Dorsolateral prefrontal cortex (tissue), 122 donors: ENCODE measurements at places on chromosomes 7 and 10.

- DNase-seq = no peak
These were observed 168.6 kb upstream of the CSTF2T start for GRCh38 chr10:51867956-51868355.

- DNase-seq = no peak
These were observed 606 bp upstream of the LAMB1 start for GRCh38 chr7:108003599-108003935.

- no peak for DNase-seq
These were observed 5.5 kb downstream of the AP3M1 start for GRCh38 chr10:74145133-74145532.

- DNase-seq = no peak
These were observed 28.4 kb downstream of the MPLKIP start for GRCh38 chr7:40105879-40106473.

- no peak for DNase-seq
These were observed 623.6 kb upstream of the FZD8 start for GRCh38 chr10:36265741-36266140.

- peak; percentile 56 for DNase-seq
These were observed 27.1 kb downstream of the TNRC18 start for GRCh38 chr7:5396542-5396941.

GRCh38 chr10:79346012-79346340 is 1.3 kb upstream of the PPIF start:
- peak; percentile 15 for DNase-seq

DNA sequence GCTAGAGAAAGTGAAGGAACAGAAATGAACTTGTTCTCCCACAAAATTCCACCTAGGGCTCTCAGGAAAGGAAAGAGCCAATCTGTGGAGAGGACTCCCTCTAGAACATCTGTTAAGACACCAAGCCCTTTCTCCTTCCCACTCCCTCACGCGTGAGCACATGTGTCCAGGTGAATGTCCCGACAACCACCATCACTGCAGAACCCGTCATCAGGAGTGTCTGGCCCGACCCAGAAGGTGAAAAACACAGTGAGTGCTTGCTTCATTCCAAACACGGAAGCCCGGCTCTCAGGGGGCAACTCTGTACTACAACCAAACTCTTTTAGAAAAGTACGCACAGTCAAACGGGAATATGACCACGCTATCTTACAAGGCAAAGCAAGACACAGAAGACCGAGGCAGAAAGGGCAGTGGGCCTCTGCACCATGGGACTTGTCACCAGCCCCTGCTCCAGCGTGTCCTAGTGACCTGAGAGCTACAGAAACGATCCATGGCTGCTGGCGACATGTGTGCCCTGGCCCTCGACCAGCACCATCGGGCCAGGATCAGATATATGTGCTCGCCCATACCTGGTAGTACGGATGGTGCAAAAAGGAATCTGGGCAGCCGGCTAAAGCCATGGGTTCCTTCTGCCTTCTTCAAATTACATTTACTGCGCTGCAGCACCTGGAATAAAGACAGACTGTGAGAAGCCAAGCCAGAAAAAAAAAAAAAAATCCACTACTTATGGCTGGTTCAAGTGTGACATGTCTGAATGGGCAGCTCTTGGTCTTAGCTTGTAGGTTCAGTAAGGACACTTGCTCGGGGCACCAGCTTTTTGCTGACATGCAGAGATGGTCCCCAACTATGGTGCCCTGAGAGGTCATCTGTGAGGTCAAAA is 50.8 kb downstream of the GRB10 start:
- DNase-seq = no peak

DNA sequence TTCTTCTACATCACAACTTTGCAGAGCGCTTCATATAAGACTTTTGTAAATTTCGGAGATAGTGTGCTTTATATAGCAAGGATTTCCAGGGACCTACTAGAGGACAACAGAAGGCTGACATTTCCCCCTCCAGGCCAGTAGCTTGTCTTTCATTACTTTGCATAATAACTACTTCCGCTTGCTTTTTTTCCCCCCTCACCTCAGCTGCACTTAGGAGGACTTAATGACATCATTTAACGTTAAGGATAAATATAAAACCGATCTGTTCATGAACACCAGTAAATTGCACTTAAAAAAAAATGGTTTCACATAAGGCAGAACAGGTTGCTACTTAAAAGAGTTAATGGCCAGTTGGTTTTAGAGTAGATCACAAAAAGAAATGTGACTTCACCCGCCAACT is 172.3 kb downstream of the AUTS2 start:
- DNase-seq = no peak

- no peak for DNase-seq
These were observed 224.3 kb downstream of the PARD3 start for GRCh38 chr10:34590793-34591192.

GRCh38 chr10:11697718-11698527 is 44.3 kb upstream of the ECHDC3 start:
- DNase-seq = no peak

- DNase-seq = no peak
These were observed 2.3 kb downstream of the ABCB1 start for GRCh38 chr7:87598234-87599009.

GRCh38 chr7:99679032-99679399 is 780 bp downstream of the CYP3A5 start:
- no peak for DNase-seq

- DNase-seq = no peak
These were observed 63.8 kb downstream of the HBP1 start for GRCh38 chr7:107232568-107233090.

- DNase-seq = no peak
These were observed 13.1 kb upstream of the SAMD9L start for GRCh38 chr7:93161181-93161762.

DNA sequence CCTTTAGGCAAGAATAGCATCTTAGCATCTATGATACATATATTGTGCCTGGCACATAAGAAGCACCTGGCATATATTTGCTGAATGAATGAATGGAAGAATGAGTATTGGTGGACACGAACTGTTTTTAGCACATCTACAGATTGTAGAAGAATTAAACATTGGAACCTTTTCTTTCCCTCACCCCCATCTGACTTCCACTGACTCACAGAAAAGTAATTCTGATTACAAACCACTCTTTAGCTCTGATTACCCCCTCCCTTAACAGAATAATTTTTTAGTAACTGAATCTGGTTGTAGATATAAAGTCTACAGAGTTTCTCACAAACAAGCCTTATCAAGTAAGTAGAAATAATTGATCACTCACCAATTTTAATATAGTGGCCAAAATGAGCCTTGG is 31.9 kb downstream of the SLC26A4 start:
- no peak for DNase-seq

DNA sequence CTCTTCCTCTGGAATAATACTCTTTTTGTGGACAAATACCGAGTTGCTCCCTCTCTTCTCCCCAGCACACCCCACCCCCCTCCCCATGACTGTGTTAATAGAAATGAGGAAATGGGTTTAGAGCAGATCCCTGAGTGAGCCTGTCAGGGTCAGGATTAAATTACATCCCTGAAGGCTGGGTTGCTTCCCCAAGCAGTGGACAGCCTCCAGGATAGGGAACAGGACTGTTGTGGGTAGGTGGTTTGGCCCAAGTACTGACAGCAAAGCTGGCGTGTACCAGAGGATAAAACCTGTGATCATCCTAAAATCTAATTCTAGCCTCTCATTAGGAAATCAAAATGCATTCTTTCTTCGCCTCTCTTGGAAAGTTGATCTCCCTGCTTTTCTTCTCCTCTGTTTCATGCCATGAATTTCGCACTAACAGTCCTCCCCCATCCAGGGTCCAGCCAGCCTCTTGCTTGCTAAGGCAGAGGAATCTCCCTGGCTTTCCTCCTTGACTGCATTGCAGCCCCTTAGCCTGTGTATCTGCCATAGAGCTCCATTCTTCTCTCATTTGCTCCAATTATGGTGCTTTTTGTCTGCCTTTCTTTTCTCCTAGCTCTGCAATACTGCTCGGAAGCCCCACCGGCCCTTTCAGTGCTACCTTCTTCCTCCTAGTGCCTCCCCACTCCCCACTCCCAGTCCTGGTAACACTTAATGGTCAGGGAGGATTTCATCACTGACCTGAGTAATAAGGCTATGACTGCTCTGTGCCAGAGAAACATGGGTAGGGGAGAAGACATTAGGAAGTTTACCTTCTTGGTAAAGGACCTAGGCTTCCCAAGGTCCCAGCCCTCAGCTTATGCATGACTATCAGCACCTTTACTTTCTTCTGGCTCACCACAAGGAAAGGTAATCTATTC is 8.4 kb downstream of the LRRC4 start:
- DNase-seq = no peak

- DNase-seq = no peak
These were observed 9.1 kb downstream of the LANCL2 start for GRCh38 chr7:55374213-55374612.

DNA sequence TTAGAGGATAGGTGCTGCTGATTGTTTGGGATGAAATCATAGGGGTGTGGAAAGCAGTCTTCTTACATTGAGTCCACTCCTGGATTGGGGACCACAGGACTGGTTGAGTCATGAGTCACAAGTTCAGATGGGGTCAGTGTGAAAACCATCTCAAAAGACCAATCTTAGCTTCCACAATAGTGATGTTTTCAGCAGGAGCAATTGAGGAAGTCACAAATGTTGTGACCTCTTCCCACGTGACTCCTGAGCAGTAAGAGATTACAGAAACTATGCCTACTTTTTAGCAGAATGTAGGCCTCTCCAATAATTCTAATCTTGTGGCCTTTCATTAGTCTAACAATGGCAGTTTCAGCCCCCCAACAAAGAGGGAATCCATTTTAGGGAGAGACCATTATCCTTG is 256.9 kb upstream of the CDC14C start:
- DNase-seq = no peak

- no peak for DNase-seq
These were observed 175.2 kb downstream of the NSUN6 start for GRCh38 chr10:18476076-18476647.

GRCh38 chr7:157022681-157023588 is 12.5 kb upstream of the MNX1 start:
- DNase-seq = no peak

DNA sequence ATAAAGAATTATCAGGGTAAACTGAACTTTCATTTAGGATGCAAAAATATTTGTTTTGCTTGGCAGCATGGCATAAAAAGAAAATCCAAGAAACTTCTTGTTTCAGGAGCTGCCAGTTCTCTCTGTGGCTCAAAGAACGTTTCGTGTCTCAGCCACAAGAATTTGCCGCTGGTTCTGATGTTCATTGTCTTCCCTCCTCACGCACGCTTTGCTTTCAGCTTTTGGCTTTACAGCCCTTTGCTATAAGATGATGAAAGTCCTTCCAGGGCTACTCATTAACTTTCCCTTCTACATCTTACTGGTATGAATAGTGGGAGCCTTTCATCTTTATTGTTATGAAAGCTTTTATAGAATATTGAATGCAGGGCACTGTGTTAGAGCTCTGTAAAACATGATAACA is 124.7 kb downstream of the BICC1 start:
- DNase-seq = no peak

DNA sequence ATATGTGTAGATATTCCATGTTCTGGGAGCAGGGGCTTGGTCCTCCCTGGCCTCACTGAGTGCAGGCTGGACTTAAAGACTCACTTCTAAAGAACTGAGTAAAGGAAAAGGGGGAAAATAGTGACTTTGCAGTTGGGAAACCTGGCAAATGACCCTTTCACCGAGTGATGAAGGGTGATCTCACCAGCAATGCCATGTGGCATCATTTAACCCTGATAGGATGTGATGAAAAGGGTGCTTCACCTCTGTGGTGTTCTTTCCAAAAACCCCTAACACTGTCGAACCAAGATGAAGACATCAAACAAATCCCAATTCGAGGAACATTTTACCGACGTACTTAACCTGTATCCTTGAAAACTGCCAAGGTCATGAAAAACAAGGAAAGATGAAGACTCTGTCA is 71.9 kb downstream of the AOAH start:
- DNase-seq = no peak

DNA sequence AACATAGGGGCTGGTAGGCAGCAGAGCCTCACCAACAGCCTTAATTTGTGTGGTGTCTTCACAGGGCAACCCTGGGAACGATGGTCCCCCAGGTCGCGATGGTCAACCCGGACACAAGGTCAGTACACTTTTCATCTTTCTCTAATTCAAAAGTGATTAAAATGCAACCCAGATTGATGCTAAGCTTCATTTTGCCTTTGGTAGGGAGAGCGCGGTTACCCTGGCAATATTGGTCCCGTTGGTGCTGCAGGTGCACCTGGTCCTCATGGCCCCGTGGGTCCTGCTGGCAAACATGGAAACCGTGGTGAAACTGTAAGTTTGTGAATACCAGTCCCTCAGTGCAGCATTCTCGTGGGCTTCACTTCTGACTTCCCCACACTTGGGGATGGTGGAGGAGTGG is 30.9 kb downstream of the COL1A2 start:
- DNase-seq = no peak

DNA sequence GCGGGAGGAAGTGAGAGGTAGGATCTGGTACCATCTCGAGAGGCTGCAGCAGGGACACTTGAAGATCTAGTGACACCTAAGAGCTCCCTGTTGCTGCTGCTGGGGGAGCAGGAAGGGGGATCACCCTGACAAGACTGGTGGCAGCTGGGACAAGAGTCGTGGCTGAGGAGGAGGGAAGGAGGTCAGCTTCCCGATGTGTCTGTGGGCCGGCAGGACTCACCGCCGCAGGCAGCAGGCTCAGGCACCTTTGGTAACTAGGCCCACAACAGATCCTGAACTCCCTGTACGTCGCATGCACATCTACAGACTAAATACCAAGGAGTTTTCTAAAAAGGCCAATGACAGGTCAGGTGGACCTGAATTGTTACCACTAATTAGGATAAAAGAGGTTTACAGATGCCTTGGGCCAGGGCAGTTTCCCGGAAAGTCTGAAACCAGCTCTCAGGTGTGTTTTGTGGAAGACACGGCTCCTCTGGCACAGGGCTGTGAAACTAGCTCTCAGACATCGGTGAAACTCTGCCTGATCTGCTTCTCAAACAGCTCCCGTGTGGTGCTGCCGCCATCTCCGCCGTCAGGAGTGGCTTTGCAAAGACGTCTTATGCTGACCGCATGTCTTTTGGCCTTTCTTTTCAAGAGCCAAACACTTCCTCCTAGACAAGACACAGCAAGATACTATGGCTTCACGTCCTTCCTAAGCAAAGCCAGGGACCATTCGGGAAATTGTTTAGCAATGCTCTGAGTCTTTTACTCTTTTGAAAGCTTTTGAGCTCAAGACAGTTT is 609.7 kb downstream of the PTPRN2 start:
- no peak for DNase-seq

DNA sequence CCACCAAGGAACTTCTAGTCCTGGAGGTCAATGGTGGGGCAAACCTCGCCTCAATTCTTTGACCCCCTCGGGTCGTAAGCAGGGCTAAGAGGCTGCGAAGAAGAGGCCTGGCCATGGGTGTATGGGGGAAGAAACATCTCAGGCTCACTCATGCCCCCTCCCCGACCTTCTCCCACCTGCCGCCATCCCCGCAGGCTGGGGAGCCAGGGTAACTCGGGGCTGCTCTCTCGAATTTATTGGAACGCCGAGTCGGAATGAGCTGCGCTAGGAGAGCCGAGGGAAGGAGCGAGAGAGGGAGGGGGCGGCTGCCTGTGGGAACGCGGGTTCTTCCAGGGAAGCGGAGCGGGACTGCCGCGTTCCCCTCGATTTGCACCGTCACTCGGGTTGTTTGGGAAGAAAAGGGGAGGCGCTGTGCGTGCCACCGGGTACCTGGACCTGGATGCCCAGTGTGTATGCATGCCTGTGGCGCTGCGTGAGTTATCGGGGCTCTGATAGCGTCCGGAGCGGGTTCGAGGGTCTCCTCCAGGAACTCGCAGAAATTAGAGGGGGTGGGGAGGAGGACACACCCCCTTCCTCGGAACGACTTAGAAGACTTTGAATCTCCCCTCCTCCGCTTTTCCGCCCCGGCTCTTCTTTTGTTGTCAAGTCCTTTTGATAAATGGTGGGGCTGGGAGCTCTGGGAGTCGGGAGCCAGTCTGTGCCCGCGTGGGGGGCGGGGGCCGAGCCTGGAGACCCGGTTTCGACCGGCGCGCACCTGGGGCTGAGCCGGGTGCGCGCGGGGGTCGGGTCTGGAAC is 1.8 kb upstream of the ZNF503 start:
- DNase-seq = no peak
